ENCODE measurements at places on chromosomes 6 and 20. TPM values are rescaled to one million over a fixed set of nuclear protein-coding genes. Genes with fewer than 3 reads are reported as not detected.

- no peak for DNase-seq
These were observed 66.1 kb downstream of the PRND start for GRCh38 chr20:4787820-4788219.

Gene SLC24A3
- 13.5 TPM for total RNA-seq

- no peak for DNase-seq
These were observed 15.4 kb downstream of the LAMA5 start for GRCh38 chr20:62351469-62352401.

DNA sequence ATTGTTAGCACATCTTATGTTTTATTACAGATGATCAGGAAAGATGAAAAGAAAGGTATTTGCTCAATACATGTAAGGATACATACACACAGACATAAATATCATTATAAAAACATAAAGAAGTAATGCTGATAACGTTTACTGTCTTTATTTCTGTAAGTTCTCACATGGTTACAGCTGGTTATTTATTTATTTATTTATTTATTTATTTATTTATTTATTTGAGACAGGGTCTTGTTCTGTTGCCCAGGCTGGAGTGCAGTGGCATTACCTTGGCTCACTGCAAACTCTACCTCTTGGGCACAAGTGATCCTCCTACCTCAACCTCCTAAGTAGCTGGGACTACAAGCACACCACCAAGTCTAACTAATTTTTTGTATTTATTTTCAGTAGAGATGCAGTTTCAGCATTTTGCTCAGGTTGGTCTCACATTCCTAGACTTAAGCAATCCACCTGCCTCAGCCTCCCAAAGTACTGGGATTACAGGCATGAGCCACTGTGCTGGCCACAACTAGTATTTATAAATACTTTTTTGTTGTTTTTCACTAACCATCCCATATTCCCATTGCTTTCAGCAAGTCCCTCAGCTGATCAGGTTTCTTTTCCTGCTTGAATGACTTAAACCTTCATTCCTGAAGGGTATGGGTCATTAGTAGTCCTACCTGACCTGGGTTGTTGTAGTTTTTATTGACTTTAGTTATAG, 35.8 kb downstream of the HLA-B start:
- no peak for DNase-seq

Gene SLC22A16
- total RNA-seq, result not detected

Data from frontal cortex (tissue), 4 donors.